NCI-H1048 (cell line): ENCODE measurements at places on chromosomes 16 and 17.

DNA sequence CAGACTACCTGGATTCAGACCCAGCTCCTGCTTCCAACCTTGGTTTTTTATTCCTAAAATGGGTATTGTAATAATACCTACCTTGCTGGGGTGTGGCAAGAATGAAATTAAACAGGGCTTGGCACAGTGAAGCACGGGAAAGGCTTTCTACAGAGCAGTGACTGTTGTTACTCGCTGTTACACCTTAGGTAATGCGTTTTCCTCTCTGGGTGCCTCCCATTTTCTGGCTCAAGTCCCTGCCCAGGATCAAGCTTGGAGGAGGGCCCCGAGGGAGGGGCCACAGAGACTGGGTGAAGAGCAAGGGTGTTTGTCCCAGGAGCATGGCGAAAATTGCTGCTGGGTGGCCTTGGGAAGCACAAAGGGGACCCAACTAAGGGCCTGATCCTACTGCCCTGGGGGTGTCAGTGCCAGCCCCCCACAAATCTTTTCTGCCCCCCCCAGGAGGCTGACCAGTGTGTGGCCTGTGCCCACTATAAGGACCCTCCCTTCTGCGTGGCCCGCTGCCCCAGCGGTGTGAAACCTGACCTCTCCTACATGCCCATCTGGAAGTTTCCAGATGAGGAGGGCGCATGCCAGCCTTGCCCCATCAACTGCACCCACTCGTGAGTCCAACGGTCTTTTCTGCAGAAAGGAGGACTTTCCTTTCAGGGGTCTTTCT lies 13.3 kb downstream of the MIEN1 start:
- no peak for DNase-seq

DNA sequence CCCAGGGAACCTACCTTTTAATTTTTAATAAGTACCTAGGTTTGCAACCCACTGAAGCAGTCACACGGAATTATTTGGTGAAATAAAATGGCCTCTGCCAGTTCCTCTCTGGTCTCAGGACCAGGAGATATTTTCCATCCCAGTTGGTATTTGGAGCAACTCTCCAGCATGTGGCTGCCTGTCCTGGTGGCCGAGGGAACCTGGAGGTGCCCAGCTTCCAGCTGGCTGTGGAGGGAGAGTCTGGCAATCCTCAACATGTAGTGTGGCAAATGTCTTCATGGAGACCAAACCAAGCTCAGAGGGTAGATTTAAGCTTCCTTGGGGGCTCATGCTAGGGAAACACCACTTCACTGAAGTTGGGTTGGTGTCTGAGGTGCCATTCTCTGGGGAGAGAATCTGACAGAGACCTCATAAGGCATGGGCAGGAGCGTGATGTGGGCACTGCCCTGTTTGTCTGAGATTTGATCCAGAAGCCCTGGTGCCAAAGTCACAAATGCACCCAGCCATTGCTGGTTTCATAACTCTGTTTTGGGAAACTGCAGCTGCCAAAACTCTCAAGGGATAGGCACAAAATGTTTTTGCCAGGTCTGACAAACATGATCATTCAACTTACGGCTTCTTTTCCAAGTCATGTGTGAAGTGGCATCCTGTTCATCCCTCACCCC lies 2.8 kb downstream of the MT1X start:
- DNase-seq, result no peak

GRCh38 chr16:79811541-79811940 lies 211.0 kb upstream of the MAF start:
- DNase-seq, result no peak

DNA sequence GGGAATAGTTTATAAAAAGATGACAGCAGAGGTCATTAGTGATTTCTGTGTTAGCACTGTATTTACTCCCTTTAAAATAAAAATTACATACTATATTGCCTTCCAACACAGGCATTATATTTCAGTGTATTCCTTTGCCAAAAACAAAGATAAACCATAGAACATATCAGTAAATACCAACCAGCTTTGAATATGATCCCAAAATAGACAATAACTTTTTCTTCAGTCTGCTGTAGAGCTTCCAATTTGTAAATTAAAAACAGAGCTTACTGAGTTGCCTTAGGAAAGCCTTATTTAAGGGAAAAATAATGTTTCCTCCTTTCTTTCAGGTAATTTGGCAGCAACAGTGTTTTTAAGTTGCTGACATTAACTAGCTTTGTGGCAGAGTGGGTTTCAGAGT lies 352.1 kb upstream of the TBX2 start:
- no peak for DNase-seq

DNA sequence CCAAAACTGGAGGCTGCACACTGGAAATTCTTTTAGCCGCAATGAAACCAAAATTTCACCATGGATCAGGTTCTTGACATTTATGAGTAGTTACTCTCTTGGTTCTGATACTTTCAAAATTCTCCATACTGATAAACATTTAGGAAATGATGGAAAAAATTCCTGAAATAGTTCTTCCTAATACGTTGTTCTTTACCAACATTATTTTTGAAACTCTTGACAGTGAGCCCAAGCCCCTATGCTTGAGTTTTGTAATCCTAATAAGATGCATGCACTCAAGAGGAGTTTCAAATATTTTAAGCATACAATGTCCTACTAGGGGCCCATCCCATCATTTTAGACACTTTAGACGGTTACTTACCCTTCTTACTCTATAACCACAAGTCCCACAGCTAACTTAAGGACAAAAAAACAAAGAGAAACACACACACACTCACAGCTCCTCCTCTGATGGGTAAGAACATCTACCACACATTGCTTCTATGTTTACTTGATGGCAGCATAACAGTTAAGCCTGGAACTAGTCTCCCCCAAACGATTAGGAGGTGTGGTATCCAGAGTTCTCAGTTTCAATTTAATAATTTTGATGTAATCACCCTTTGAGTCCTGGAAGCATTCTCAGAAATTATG lies 3.7 kb downstream of the VEZF1 start:
- DNase-seq, result no peak

GRCh38 chr17:19939993-19940721 lies 37.5 kb downstream of the AKAP10 start:
- no peak for DNase-seq
